ENCODE measurements at places on chromosomes 7 and 10.
A peak's percentile ranks its signal among the peaks of the same experiment; 100 is the strongest.

GRCh38 chr10:131677671-131678070, 223.1 kb upstream of the PPP2R2D start:
- no peak for DNase-seq

GRCh38 chr10:99564361-99564760, 31.6 kb downstream of the NKX2-3 start:
- no peak for DNase-seq

GRCh38 chr7:2794836-2795636, 49.1 kb downstream of the GNA12 start:
- no peak for DNase-seq

GRCh38 chr7:105682341-105683060, 101.2 kb upstream of the EFCAB10 start:
- DNase-seq = no peak

- no peak for DNase-seq
These were observed 34.5 kb upstream of the CYP26C1 start for GRCh38 chr10:93026072-93026471.

GRCh38 chr10:111323389-111323966, 246.6 kb downstream of the ADRA2A start:
- no peak for DNase-seq

DNA sequence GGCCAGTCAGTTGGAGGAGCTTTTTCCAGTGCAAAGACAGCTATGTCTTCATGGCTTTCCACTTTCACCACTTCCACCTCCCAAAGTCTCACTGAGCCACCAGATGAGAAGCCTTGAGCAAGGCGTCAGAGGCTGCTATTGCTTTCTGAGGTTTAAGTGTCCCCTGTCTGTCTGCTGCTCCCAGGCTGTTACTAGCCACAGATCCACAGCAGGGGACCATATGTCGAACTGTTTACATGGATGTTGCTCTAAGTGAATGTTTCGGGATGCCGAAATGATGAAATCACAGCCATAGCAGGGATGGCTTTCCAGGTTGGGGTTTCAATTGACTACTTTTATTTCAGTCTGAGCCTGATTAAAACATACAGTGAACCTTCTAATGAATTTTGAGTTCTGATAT, 88.5 kb downstream of the AVL9 start:
- no peak for DNase-seq

- no peak for DNase-seq
These were observed 3.7 kb upstream of the HDAC9 start for GRCh38 chr7:18491871-18492270.

DNA sequence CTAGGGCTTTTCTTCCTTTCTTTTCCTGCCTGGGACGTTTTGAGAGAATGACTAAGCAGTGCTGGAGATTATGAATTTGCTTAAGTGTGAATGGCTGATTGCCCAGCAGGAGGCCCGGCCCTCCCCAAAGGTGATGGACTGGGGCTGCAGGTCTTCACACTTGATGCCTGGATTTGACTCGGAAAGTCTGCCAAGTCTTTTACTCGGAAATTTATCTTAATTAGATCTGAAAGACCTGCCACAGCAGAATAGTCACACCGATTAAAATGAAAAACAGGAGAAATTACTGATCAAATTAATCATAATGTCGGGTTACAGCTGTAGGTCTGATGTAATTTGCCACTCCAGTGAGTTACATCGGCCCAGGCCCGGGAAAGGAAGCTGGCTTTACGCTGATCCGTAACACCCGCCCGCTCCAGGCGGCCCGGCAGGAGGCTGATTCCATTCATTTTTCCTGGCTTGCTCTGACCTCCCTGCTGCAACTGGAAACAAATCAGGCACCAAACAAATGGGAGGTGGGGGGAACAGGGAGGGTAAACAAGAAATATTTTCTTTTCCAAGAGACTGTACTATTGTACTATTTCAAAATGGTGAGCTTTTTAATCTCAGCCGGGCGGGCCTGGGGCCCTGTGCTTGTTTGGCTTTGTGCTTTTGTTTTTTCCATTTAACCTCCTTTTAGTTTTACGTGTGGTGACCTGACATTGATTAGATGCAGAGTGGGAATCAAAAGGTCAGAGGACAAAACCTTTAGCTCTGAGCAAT, 212.4 kb upstream of the YAE1 start:
- no peak for DNase-seq

DNA sequence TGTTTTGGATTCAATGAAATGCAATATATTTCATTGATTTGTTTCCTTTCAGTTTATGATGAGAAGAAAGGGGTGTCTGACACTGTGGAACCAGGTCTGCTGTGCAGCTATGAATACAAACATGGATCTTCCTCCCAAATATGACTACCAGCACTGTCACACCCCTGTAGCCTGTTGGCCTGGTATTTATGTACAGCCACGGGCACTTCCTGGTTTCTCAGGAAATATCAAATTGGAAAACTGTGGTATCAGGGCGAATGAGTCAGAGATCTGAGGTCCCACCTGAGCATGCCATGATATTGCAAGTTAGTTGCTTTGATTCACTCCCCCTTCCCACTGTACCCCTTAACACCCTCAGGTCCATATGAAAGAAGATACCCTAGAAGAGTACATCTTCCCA, 87.8 kb downstream of the DNMBP start:
- no peak for DNase-seq

- no peak for DNase-seq
These were observed 6.2 kb downstream of the PIK3AP1 start for GRCh38 chr10:96714031-96714590.

DNA sequence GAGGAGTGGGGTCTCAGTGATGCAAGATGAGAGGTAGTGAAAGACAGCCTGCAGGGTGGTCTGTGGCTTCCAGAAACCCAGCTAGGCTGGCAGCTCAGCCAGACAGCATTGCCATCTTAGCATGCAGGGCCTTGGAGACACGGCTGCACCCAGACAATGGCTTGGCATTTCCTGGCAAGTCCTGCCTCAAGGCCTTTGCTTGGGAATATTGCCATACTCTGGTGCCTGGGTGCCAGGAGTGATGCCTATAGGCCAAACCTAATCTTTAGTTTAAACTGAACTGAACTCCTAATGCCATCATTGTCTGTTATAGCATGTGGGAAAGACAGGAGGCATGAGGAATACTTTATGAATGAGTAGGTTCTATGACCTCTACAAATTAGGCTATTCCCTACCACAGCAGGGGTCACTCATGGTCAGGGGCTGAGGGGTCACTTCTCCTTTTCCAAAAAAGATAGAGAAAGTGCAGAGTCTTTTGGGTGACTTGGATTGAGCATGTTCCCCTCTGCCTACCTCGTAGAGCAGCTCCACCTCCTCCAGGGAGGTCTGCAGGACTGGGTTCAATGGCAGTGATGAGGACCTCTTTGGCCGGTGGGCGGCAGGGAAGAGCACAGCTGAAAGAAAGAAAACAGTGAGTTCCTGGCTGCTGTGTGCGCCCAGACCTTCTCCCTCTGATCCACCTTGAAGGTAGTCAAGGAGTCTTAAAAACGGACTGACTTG, 8.8 kb upstream of the SLC13A4 start:
- DNase-seq = no peak

DNA sequence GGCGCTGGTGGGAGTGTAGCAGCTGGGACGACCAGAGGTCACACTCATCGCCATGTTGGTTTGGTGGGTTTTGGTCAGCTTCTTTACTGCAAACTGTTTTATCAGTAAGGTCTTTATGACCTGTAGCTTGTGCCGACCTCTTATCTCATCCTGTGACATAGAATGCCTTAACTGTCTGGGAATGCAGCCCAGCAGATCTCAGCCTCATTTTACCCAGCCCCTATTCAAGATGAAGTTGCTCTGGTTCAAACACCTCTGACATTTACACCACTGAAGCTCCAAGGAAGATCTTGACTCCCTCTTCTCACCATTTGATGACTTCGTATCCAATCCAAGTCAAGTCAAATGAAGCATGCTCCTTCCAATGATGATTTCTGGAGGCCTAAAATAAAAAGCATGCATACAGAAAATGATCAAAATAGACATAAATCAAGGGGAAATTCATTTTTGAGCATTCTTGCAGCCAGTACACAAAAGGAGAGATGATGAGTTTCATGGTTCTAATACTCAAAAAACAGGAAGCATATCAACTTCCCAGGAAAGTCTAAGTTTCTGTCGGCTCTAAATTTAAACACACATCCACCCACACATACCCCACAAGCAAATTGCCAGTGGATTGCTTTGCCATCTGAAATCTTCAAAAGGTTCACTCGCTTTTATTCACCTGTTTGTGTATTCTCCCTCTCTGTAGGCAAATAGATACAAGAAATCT, 2.4 kb upstream of the PSMG3 start:
- no peak for DNase-seq

GRCh38 chr10:6987536-6987945, 407.5 kb upstream of the PRKCQ start:
- DNase-seq = no peak

GRCh38 chr7:31122649-31123058, 70.5 kb downstream of the ADCYAP1R1 start:
- peak; percentile 30 for DNase-seq

DNA sequence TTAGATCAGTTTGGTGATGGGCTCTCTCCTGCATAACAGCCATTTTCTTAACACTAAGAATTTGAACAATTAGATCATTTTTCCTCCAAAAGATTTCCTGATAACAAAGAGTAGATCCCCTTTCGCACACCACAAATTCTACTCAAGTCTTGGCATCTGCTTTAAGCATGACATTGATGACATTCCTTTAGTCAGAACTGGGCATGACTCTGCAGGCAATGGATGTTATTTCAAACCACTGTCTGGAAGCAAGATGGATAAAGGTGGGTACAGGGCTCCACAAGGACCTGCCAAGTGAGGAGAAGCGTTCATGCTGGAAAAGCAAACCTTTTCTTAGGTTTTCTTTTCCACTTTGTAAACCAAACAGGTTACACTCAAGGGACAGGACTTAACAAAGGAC, 123.5 kb downstream of the GLCCI1 start:
- no peak for DNase-seq

GRCh38 chr7:707296-708000, 19.1 kb upstream of the DNAAF5 start:
- DNase-seq = no peak

- DNase-seq = no peak
These were observed 43.6 kb upstream of the CDK14 start for GRCh38 chr7:90552521-90552920.

- no peak for DNase-seq
These were observed 1102.4 kb downstream of the SORCS3 start for GRCh38 chr10:105743343-105744056.

GRCh38 chr10:92492748-92493240, 81.1 kb downstream of the IDE start:
- DNase-seq = no peak

GRCh38 chr10:42543840-42544372, 94.5 kb downstream of the ZNF33B start:
- DNase-seq = no peak

DNA sequence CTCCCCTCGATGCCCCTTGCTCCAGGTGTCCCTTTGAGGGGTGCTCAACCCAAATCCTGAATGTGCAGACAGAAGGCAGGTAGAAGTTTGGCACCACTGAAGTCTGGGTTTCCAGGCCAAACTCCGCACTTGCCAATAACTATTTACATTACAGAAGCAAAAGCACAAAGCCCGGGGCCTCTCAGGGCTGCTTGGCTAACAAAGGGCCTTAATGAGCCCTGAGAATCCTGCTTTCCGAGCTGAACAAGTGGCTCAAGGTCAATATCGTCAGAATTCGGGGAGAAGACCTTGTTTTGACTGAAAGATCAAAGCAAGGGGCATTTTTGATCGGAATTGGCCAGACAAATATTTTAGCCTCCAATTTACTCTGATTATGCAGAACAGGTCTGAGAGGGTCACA, 189.9 kb downstream of the HERPUD2 start:
- DNase-seq = no peak

- DNase-seq = no peak
These were observed 8.1 kb upstream of the PRXL2A start for GRCh38 chr10:80400136-80400804.

DNA sequence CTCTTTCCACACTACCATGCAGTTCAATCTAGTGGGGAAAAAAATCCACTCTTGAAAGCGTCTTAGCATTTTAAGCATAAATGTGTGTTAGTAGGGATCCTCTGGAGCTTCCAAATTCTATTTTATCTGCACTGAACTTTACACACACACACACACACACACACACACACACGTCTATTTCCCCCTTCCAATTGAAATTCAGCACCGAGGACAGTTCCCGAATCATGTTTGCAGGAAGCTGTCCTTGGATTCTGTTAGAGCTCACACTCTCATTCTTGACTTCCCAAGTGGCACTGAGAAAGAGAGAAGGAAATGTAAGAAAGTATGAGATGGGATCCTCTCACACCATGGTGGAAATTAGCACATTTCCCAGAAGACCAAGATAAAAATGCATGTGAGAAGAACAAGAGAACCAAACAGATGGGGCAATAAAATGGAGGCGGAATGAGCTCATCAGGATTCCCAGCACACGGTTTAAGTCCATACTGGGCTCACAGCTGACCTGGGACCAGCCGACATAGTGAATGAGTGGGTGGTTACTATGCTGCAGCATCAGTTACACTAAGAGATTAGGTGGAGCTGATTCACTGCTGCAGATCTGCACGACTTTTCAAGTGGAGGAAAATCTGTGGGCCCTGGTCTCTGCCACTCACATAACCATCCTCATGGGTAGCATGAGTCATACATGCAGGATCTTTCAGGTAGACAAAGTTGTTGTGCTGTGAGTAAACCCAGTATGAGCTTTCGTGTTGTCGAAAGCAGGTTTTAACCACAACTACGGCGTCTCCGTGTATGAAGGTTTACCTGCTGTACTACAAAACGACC, 3.3 kb upstream of the NPTX2 start:
- no peak for DNase-seq

GRCh38 chr10:120433141-120433540, 23.9 kb upstream of the PLPP4 start:
- no peak for DNase-seq

DNA sequence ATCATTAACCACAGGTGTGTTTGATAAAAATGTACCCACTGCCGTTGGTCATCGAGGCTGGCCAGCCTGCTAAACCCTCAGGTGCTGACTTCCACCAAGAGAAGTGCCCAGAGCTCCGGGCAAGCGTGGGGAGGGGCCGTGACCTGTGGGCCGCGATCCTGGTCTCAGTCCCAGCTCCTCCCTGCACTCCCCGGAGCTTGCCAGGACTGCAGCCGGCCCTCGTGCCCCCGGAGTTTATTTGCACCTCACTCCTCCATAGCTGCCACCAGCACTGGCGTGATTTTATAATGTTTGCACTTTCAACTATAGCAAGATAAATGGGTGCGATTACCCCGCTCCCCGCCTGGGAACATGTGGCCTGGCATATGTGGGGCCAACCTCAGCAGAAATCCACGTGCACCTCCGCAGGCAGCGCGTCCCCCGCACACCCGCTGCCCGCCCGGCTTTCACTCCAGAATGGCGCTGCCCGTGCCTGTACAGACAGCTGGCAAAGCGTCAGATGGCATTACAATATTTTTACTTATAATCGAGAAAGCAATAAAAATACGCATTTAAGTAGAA, 30.8 kb downstream of the UNCX start:
- no peak for DNase-seq

- DNase-seq = no peak
These were observed 86.2 kb downstream of the AOAH start for GRCh38 chr7:36638140-36638539.

GRCh38 chr10:91104193-91105041, 116.0 kb upstream of the PCGF5 start:
- no peak for DNase-seq
